Mammary epithelial cell (primary cell): ENCODE measurements at places on chromosomes 16 and 17.

DNA sequence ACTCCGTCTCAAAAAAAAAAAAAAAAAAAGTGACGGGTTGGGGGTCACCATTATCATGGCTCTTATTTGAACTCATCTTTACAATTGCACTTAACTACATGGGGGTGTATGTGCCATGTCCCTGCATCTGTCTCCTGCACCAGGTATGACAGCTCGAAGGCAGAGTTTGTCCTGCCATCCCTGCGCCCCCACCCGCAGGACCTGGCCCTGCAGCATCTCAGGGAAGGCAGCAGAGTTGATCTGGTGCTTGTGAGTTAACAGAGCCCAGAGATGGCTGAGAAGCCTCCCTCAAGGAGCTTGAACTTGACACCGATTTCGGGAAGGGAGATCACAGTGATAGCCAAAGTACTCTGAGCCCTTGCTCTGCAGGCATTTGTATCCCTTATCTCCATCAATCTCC is 44.8 kb downstream of the C16orf82 start:
- no peak for DNase-seq

DNA sequence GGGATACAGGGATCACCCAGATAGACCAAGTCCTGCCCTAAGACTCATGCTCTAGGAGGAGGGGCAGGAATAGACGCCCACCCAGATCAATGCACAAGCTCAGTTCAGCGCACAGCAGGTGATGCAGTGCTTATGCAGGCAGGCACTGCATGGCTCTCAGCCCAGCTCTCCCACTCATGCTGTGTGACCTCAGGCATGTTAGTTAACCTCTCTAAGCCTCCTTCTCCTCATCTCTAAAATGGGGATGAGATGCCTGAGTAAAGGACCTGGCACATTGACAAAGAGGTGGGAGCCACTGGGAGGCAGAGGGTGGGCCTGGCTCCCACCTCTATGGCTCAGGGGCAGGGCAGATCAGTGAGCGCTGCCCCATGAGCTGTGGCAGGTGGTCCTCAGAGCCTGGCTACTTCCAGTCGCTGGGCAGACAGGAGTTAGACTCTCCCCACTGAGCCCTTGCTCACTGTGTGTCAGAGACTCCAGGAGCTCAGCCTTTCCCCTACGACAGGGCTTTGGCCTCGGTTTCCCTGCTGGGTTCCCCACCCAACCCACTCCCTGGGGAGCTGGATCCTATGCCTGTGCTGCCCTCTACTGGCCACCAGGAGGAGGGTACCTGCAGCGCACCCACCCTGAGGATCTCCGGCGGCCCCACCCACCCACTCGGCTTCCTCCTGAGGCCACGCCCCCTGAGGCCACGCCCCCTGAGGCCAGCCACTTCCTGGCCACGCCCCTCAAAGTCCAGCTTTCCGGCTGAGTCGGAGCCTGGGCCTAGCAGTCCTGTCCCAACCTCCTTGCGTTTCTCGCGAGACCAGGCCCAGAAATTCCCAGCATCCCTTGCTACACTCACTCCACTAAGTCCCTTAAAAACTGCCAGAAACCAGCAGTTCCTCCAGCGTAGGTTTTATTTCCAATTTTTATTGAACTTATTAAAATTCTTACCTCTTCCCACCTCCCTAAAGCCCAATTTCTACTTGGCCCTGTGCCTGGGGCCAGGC is 196.1 kb downstream of the GSG1L start:
- peak; percentile 68 for DNase-seq

DNA sequence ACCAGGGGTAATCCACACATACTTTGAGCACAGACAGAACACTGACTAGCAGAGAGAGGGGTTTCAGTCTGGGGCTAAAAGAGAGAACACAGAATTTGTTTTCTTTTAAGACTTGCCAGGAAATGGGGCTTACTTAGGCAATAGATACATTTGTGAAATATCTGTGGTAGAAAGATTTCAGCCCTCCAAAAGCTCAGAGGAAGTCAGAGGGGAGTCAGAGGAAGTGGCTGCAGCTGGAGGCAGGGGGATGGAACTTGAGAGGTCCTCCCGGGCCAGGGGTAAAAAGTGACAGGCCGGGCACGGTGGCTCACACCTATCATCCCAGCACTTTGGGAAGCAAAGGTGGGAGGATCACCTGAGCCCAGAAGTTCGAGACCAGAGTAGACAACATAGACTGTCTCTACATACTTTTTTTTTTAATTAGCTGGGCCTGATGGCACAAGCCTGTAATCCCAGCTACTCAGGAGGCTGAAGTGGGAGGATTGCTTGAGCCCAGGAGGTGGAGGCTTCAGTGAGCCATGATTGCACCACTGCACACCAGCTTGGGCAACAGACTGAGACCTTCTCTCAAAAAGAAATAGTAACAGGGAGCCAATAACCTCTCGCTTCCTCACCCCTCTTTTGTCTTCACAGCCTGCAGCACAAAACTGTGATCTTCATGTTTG is 49.9 kb downstream of the NLRC5 start:
- DNase-seq: no peak

DNA sequence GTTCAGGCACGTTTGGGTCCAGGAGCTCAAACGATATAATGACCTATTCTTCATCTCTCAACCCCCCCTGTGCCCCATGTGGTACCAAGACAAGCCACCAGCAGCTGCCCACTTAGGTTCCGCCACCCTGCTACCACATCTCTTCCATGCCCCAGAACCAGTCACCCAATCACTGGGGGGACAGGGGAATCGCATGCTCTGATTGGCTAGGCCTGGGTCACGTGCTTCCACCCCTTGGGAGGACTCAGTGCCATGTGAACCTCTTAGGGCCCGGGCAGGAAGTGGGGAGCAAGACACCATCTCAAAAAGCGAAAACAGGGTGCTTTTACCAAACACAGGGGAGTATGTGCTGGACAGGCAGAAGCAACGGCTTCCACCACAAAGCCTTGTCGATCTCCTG is 91.3 kb downstream of the KATNIP start:
- no peak for DNase-seq

DNA sequence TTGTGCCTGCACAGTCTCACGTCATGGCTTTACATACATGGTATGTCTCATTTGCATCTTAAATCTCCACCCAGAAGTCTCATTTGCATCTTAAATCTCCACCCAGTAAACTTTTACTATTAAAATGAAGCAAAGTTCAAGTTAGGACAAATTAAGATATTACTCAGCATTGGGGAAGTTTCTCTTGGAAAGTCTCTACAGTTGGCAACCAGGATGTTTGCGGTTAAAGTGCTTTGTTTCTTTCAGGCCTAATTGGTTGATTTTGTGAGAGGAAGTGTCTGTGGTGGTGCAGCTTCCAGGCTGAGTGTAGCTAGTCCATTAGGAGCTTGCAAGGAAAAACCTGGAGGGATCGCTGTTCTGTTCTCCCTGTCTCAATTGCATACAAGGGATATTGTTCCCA is 1373.3 kb upstream of the GOT2 start:
- DNase-seq: peak; percentile 4

DNA sequence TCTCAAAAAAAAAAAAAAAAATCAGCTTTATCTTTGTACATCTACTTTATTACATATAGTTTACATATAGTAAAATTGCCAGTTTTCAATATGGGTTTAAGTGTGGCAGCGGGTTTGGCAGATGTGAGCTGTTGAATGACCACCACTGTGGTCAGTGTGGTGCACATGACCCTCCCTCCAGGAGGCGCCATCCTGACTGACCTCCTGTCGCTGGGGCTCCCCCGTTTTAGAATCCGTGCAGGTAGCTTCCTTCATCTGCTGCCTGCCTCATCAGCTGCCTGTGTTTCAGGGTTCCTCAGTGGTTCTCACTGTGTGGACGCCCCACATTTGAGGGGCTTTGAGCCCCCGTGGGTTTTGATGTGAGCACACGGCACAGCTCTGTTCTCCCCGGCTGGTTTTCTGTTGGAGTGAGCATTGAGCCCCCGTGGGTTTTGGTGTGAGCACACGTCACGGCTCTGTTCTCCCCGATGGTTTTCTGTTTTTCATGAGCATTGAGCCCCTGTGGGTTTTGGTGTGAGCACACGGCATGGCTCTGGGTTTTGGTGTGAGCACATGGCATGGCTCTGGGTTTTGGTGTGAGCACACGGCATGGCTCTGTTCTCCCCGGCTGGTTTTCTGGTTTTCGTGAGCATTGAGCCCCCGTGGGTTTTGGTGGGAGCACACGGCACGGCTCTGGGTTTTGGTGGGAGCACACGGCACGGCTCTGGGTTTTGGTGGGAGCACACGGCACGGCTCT is 57.9 kb upstream of the ZNF750 start:
- no peak for DNase-seq

GRCh38 chr17:81223762-81224130 is 981 bp upstream of the CEP131 start:
- no peak for DNase-seq

DNA sequence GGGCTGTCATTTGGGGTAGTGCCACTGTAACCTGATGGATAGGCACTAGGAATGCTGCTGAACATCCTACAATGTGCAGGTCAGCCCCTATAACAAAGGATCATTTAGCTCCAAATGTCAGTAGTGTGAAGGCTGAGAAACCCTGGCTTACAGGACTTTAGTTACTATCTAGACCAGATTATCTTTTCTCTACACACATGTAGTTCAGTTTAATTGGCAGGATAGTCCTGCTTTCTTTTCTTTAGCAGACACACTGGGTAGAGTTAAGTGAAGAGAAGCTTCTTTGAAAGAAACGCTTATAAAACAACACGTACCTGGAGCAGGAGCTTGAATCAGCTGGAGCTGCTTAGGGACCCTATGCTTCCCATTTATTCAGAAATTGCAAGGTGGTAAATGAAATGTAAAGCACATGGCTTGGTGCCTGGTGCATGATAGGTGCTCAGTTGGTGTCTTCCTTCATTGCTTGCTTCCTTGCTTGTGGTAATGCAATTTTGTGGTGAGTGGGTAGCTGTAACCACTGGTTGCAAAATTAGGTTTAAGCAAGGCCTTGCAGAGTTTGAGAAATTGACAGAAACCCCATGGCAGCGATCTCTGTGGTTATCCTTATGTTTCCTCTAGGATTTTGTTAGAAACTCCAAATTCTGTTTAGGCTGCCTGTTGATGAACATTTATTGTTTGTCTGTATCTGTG is 9.4 kb downstream of the METTL9 start:
- DNase-seq: no peak

GRCh38 chr16:17467923-17468540 is 2.7 kb downstream of the XYLT1 start:
- DNase-seq: peak; percentile 6

DNA sequence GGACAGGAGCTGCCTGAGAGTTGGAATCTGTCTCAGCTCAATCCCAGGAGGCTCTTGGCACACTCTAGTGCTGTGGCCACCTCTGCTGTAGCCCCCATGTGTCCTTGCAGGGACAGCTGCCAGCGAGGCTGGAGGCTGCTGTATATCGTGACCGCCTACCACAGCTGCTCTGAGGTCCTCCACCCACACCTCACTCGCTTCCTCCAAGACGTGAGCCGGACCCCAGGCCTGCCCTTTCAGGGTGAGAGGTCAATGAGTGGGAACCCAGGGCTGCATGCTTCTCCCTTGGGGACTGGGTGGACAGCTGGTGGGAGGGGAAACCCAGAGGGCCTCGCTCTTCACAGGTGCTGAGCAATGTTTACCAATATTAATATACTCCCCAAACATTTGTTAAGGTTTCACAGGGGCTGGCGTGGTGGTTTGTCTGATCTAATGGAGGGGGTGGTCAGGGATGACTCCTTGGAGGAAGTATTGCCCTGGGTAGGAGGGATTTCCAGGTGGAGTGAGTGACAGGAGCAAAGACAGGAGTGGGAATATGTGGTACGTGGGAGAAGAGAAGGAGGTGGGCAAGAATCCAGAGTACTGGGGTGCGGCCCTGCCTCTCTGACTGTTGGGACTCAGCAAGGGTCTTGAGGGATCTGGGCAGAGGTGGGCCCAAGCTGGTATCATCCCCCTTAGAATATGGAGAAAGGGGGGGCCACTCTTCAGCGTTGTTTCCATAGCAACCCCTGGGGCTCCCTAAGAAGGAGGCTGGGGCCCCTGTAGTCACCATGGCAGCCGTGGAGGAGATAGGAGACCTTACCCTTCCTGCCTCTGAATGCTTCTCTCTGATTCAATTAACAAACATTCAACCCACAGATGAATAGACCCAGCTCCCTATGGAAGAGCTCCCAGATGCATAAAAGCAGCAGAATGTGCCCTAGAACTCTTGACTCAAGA is 22.2 kb upstream of the ALKBH5 start:
- no peak for DNase-seq

DNA sequence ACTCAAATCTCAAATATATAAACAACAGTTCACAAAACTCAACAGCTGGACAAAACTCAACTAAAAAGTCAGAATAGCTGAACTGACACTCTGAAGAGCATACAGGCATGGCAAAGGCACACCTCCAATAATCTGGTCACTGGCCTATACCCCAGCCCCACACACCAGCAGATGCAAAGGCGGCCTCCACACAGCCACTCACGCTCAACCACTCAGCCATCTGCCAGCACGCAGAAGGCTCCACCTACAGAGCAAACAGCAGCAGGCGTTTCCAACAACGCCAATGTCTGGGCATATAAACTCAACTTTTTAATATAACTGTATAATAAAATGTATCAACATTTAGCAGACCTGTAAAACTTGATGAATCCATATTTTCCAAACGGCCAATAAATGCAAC is 17.2 kb downstream of the USP7 start:
- DNase-seq: no peak

DNA sequence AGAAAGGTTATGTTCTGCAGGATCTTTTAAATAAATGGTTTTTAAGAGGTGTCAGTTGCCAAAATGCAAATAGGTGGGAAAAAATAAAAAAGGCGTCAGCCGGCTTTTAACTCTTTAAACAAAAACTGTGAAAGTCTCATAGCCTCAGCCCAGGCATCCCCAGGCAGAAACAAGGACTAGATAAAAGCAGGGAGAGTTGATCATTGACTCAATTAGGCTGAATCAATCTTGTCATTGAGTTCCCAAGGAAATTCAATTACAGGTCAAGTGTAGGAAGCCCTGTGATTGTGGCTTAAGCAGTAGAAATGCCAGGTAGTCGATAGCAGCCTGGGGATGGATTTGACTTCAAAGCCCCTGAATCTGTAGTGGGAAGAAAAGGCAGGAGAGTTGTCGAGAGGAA is 30.8 kb upstream of the GUCY2D start:
- no peak for DNase-seq

DNA sequence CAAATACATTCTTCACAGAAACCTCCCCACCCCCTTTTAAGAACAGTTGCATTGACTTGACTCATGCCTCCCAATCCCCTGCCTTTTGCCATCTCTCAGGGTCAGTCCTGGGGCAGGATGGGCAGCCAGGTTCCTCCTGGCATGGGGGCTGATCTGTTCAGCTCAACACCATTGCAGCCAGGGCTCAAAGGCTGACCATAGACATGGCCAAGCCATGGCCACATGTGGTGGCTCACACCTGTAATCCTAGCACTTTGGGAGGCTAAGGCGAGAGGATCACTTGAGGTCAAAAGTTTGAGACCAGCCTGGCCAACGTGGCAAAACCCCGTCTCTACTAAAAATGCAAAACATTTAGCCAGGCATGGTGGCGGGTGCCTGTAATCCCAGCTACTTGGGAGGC is 14.1 kb downstream of the ATP2C2 start:
- DNase-seq: no peak

- DNase-seq: no peak
Measured at GRCh38 chr16:76524356-76524755, 247.2 kb downstream of the CNTNAP4 start.

GRCh38 chr16:84509032-84509950 is 4.8 kb upstream of the MEAK7 start:
- DNase-seq: no peak

- DNase-seq: no peak
Measured at GRCh38 chr17:78976907-78977680, 2.6 kb downstream of the LGALS3BP start.
